ENCODE measurements at places on chromosomes 6 and 20.
A peak's percentile ranks its signal among the peaks of the same experiment; 100 is the strongest.

GRCh38 chr6:97669191-97670031 is 386.4 kb upstream of the MMS22L start:
- DNase-seq: peak; percentile 15

GRCh38 chr6:29947077-29947980 is 5.0 kb downstream of the HLA-A start:
- no peak for DNase-seq

- no peak for DNase-seq
Observed at GRCh38 chr6:15796130-15796771, 133.4 kb upstream of the DTNBP1 start.

DNA sequence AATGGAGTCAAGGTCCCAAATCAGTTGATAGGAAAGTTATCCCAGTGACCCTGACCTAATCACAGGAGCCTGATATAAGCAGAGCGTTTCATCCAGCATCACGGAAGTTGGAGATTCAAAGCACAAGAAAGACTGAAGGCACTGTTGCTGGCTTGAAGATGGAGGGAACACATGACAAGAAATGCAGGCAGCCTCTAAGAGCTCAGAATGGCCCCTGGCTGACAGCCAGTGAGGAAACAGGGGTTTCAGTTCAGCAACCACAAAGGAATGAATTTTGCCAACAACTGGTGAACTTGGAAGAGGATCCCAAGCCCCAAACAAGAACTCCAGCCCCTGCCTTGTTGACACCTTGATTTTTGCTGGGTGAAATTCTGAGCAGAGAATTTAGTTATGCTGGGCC is 778.5 kb downstream of the MAFB start:
- no peak for DNase-seq

DNA sequence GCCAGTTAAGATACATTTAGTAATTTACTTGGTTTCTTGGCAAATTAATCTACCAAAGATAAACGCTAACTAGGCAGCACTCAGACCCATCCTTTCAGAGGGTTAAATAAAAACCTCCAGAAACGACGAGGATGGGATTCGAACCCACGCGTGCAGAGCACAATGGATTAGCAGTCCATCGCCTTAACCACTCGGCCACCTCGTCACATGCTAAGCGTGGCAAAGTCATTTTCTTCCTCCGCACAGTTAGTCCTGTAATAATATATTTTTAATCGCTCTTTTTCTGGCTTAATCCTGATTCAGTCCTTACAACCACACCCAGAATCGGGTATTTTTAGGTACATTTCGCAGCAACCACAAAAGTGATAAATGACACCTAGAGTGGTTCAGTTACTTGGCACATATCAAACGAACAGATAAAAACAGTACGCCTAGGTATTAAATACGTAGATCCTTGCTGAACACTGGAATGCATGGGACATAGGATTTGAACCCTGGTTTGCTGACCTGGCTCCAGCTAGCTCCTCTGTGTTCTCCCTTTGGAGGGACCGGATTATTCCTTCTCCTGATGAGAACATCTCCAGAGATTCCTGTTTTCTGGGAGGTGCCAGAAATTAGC is 71.6 kb downstream of the GPX5 start:
- peak; percentile 40 for DNase-seq

GRCh38 chr6:5181510-5182317 is 79.0 kb downstream of the LYRM4 start:
- DNase-seq: no peak

DNA sequence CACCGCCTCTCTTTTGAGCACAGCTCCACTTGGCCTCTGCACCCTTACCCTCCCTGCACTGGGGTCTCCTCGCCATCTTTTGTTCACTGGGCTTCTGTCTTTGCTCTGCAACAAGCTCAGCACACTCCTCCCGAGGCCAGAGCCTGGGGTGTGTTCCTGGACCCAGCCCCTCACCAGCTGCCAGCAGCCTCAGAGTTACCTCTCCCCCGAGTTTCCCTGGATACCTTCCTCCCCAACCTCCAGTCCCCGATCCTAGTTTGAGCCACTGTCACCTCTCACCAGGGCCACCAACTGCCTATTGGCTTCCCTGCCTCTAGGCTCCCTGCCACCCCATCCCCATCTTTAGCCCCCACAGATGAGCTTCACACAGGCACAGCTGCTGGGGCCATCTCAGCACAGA is 12.3 kb downstream of the CYP21A2 start:
- no peak for DNase-seq

DNA sequence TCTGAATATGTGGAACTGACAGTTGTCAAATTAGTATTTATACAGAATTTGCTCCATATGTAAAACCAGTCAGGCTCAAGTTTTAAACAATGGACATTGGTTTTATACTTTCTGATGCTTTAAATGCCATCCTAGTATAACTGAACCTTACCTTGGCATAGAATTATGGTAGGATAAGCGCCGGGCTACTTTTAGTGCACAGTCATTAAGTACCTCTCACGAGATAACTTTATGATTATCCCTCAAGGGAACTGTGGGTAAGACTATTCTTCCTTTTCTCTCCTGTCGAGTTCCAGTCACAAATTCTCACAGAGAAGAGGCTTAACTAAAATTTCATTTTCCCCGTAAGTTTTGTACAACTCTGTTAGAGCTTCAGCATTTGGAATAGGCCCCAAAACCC is 110.6 kb upstream of the PTPRK start:
- no peak for DNase-seq

DNA sequence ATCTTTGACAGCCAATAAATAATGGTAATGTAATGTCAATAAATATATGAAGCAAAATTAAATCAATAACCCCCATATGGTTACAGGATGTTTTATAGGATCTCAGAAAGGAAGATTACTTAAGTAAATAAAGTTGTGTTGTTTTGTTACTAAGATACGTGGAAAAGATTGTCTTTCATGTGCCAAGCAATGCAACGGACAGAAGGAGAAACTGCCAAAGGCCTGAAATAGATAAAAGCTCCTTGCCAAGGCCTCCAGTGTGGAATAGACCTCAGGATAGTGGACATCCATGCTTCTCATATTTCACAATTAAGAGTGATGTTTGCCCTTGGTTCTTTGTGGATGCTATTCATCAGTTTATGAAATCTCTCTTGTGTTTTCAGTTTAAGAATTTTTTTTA is 16.4 kb upstream of the FNDC1 start:
- no peak for DNase-seq

DNA sequence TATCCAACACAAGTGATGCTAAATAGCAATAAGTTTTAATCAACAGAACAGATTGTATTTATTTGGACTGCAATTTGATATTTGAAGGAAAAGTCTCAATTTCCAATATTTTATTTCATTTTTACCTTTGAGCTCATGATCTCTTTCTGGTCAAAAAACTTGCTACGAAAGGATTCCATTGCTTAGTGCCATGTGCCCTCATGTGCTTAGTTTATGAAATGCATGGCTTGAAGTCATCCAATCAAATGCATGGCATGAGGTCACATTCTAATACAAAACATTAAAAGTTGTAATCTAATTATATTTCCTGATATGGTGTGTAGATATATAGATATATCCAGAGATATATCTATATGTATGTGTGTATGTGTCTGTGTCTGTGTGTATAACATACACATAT is 321.2 kb upstream of the ADGRB3 start:
- DNase-seq: no peak

GRCh38 chr6:72616406-72617015 is 5.4 kb upstream of the KCNQ5 start:
- peak; percentile 34 for DNase-seq

DNA sequence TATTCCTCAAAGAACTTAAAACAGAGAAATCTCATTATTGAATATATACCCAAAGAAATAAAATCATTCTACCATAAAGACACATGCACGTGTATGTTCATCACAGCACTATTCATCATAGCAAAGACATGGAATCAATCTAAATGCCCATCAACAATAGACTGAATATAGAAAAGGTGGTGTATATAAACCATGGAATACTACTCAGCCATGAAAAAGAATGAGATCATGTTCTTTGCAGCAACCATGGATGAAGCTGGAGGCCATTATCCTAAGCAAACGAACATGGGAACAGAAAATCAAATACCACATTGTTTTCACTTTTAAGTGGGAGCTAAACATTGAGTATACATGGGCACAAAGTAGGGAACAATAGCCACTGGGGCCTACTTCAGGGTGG is 12.3 kb upstream of the GPR63 start:
- DNase-seq: no peak

GRCh38 chr6:14676977-14677781 is 559.6 kb downstream of the CD83 start:
- no peak for DNase-seq

- no peak for DNase-seq
Observed at GRCh38 chr6:42923666-42924065, 5.6 kb upstream of the CNPY3 start.

DNA sequence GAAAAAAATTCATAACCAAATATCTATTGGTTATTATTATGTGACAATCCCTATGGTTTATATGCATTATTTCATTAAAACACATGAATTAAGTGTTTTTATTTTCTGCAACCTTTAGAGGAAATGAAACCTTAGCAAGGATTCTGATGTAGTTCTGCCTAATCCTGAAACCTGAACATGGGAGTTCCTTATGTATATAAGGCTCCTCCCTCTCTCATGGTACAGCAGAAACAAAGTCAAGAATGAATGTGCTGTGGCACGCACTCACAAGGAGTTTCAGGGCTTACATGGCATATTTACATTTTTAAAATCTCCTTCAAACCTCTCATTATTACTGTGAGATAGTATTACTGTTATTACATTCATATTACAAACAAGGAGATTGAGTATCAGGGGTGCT is 426.4 kb upstream of the CITED2 start:
- DNase-seq: no peak

- DNase-seq: peak; percentile 68
Observed at GRCh38 chr6:150600301-150601017, 774 bp downstream of the PLEKHG1 start.

DNA sequence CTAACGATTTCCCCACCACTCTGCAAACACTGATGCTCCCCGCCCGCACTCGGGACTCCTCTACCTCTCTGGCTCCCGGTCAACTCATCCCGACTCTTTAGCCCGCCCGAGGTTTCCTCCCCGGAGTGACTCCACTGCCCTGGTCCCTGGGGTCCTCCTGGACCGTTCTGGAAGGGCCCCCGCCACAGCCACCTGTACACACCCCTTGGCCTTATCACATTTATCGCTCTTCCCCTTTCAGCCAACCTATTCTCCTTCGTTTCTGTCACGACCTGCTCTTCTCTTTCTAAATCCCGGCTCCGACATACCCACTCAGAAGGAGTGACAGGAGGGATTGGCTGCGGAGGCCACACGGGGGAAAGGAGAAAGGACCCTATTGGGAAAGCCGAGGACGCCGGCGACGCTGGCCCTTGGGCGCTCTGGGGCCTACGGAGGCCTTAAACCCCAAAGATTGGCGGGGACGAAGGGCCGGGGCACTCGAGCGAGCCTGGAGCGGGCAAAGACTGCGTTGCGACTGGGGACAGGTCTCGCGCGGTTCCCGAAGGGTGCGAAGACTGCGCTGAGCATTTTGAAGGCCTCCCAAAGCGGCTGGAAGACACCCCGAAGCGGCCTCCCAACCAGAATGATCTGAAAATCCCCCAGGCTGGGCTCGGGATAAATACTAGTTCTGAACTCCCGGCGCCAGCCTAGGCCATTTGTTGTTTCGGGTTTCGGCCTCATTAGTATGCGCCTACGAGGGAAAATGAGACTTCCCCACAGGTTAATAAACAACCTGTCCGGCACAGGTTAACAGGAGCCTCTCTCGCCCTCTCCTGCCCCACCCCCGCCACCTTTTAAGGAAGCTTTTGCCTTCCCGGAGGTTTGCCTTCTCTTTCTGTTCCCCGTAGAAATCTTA is 9.2 kb downstream of the SIM1 start:
- no peak for DNase-seq

DNA sequence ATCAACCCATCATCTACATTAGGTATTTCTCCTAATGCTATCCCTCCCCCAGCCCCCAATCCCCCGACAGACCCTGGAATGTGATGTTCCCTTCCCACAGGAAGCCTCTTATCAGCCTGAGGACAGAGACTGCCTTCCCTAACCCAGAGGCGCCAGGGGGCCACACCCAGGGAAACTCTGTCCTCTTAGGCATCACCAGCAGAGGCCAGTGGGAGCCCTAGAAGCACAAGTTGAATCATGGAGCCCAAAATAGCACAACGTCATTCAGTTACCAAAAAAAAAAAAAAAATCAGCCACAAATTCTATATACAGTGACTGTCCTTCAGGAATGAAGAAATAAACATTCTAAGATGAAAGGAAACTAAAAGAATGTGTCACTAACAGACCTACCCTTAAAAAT is 625.7 kb downstream of the TFAP2A start:
- no peak for DNase-seq

DNA sequence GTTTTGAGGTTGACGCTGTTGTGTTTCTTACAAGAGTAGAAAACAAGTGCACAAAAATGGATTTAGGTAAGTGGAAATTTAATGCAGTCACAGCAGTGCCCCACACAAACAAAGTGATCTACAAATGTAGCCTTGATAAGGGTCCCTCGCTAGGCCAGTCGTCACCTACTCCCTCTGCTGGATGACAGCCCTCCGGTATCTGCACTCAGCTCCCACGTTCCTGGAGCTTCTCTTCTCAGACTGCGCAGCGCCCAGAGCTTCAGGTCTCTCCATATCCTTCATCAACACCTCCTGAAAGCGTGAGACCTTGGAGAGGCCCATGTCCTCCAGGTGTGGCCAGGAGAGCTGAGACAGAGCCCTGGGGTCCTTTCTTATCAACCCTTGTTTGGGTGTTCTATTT is 58.3 kb upstream of the MAP3K4 start:
- peak; percentile 20 for DNase-seq

- DNase-seq: no peak
Observed at GRCh38 chr6:16973545-16974386, 128.1 kb upstream of the STMND1 start.

DNA sequence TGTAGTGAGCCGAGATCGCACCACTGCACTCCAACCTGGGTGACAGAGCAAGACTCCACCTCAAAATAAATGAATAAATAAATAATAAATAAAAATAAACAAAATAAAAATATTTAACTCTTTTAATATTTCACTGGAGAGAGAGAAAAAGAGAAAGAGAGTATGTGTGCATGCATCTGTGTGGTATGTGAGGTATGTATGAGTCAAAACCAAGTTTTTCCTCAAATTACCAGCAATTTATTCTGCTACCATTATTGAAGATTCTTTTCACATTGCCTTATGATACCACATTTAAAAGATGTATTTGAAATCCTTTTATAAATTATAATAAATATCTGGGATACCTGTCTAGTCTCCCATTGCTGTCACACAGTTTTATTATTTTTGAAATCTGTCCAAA is 122.1 kb downstream of the CD164 start:
- no peak for DNase-seq

DNA sequence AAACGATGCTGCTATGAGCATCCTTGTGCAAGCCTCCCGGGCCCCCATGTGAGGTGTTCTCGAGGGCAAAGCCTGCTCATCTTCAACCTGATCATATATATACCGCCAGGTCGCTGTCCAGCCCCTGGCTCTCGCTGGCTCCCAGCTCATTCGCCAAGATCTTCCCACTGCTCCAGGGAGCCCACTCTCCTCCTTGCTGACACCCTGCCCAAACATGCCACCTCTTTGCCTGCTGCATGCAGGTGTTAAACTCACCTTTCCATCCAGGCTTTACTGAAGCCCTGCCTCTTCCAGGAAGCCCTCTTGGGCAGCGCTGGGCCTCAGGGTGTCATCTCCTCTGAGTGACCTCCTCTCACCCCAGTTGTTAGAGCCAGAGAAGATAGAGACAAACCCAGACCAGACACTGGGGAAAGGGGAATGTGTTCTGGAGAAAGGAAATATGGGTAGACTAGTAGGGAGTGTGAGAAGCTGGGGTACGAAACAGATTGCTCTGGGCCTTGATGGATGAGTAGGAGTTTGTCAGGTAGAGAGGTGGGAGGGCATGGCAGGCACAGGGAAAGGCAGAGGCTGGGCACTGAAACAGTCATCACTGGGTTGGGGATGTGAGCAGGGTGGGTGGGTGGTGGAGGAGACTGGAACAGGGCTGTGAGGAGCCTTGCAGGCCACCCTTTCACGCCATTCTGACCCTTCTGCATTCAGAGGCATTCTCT is 1.2 kb upstream of the DLGAP4 start:
- DNase-seq: no peak
